ENCODE measurements at places on chromosomes 3 and 15. TPM values are rescaled to one million over a fixed set of nuclear protein-coding genes. Genes with fewer than 3 reads are reported as not detected.

- DNase-seq, result no peak
Measured at GRCh38 chr3:37453393-37454389, 279.3 kb upstream of the LRRFIP2 start.

GRCh38 chr15:73969151-73969759 lies 22.8 kb downstream of the STOML1 start:
- DNase-seq, result no peak

- no peak for DNase-seq
Measured at GRCh38 chr3:23115171-23115877, 87.8 kb upstream of the UBE2E2 start.

DNA sequence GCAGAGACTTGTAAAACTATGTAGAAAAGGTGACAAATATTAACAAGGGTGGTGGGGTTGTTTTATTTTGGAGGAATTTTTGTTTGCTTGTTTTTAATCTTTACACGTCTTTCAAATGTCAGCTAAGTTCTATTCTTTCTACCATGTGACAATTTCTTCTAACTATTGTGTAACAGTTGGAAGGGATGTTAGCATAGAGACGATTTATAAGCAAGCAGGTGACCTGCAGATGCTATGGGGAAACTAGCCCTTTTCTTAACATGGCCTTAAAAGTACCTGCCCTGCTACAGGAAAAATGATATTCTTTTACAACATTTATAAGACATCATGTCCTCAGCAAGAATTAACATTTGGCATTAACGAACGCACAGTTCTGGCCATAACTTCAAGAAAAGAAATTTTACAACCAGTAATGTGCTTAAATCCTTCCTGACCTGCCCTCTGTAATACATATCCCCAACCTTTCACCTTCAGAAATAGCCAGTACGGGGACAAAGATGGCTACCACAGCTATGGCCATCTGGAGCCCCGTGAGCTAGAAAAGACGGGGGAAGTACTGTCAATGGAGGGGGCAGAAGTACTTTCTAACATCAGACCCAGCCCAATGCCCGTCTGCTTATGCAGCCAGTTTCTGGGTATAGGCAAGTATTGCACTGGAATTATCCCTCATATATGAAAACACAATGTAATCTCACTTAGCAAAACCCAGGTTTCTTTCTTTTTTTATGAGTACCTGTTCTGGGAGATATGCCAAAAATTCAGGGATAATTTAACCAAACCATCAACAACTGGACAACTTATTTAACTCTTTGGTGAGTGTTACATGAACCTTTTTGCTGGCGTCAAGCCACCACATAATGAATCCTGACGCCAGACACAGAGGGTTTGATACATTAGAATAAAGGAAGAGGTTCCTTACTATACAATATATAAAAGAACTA lies 67.7 kb upstream of the NR2F2 start:
- DNase-seq, result no peak

DNA sequence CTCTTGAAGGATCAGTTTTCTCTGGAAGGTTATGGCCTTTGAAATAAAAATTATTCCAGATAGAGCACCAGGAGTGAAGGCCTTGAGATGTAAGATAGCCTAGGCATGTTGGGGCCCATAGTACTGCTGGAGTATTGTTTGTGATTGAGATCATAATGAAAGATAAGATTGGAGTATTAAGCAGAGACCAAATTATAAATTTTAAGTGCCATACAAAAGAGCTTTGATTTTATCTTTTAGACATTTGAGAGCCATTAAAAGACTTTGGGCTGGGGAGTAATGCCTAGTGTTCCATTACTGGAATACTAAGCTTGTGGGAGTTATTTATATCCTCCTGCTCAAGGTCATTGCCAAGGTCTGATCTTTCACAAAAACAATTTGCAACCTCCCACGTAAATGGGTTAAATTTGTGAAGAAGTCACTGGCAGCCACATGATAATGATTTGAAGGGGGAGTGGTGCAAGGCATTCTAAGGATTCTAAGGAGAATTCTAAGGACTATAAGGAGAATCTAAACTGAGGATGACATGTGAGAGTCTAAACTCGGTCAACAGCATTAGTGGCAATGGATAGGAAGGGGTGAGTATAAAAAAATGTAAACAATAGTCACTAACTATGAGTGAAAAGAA lies 12.8 kb downstream of the ELL3 start:
- no peak for DNase-seq

The GPR149 gene
- not detected for total RNA-seq

The FAM3D gene
- total RNA-seq, result 6.5 TPM

The CRYGS gene
- total RNA-seq, result 2.7 TPM

The MUC20 gene
- 12.7 TPM for total RNA-seq

The A4GNT gene
- total RNA-seq, result not detected

The ETFA gene
- 117 TPM for total RNA-seq

Data from urinary bladder (tissue), 4 donors.